ENCODE measurements at places on chromosomes 13 and 19.
A peak's percentile ranks its signal among the peaks of the same experiment; 100 is the strongest.

- DNase-seq = no peak
Observed at GRCh38 chr13:77918391-77919245, at the start of gene EDNRB. TSS of gene EDNRB (minus strand) at chr13:77918831. CDS start at chr13:77918573, 258 bp downstream.

GRCh38 chr13:103810026-103810425 is 743.8 kb upstream of the SLC10A2 start:
- no peak for DNase-seq

GRCh38 chr19:55679343-55680257 is 4.6 kb downstream of the EPN1 start:
- DNase-seq = no peak

- peak; percentile 86 for DNase-seq
Observed at GRCh38 chr19:14366529-14366928, 14.7 kb upstream of the ADGRE5 start.

DNA sequence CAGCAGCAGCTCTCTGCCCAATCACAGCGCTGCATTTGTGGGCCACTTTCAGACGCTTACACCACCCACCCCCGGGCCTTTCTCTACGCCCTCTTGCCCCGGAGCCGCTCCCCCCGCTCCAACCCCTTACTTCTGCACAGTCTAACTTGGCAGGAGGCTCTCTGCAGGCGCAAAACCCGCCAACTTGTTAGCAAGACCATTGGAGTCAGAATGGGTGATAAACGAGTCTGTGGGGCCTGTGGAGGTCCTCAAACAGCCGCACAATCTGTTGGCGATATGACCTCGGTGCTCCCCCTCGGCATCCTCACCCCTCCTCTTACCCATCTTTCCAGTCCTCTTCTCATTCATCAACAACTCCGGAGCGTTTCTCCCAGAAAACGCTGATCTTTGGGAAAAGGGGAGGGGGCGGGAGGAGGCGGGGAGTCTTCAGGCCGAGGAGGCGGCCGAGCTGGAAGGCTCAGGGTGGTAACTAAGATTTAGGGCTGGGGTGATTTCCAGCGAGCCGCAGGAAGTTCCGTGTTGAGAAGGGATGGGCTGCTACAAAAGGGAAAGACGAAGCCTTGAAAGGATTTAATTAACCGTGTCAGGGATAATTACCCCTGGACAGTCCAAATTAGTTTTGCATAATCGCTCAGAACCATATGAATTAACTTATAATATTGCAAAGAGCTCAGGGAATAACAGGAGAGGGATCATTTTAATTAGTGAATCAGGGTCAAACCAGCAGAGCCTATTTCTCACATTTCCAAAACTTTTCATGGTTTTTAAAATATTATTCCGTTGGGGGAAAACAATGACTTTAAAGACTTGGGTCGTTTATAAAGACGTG is 4.1 kb downstream of the SOX21 start:
- no peak for DNase-seq

GRCh38 chr19:17797424-17798201 is 2.7 kb downstream of the B3GNT3 start:
- no peak for DNase-seq

- no peak for DNase-seq
Observed at GRCh38 chr13:54884682-54885081, 1856.1 kb downstream of the OLFM4 start.

DNA sequence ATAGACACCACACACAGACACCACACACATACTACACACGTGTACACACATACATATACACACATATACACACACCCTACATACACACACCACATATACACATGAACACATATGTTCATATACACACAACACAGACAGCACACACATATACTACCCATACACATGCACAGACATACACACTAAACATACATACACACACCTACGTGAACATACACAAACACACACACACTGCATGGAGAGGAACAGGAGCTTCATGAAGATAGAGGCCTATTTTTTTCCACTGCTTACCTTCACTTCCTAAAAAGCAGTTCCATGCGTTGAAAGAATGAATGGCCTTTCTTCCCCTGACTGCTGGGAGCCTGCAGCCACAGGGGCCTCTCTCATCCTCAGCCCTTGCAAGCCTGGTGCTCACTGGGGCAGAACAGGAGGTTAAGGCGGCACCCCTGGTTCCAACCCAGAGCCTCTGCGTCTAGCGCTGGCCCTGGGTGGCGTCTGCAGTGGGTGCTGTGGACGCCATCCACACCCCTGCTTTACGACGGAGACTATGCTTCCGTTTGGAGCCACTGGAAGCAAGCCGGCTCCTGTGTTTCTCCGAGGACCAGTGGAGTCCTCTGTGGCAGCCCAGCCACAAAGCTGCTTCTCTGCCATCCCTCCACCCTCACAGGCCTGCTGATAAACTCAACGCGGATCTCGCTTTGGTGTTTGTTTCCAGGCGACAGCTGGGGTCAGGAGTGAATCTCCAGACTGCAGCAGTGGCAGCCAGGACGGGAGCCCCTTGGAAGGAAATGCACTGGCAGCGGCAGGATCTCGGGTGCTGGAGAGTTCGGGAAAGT is 1.9 kb upstream of the RASA3 start:
- no peak for DNase-seq

DNA sequence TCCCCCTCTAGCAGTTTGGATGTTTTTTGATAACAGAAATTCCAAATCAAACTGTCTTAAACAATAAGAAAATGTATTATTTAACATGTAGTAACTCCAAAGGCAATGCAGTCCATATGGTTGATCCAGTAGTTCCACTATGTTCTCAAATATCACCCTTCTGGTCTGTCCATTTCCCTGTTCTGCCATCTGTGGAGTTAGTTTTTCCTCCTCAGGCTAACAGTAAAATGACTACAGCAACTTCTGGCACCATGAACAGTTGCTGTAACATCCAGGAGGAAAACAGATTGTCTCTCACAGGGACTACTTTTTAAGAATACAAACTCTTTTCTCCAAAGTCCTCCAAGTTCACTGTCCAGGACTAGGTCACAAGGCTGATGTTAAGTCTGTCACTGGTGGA is 455.4 kb downstream of the FGF14 start:
- DNase-seq = no peak

- no peak for DNase-seq
Observed at GRCh38 chr19:54299515-54299914, 13.5 kb downstream of the LILRA5 start.

GRCh38 chr19:3441986-3442329 is 38.4 kb downstream of the SMIM24 start:
- no peak for DNase-seq

DNA sequence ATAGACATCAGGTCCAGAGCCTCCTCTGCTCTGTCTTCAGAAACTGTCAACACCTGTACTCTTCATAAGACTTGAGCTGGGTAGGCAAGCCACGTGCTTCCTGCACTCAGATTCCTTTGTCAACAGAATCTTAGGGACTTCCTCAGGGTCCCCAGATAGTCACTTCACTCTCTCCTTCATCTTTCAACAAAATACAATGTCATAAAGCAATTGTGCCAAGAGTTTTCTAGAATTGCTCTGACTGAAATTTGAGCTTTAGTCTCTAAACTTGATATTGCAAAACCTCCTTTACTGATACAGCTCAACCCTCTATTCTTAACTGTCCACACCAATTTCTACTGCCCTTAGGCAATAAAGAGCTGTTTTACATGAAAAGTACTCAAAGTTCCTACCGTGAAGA is 179.9 kb downstream of the IRS2 start:
- no peak for DNase-seq

DNA sequence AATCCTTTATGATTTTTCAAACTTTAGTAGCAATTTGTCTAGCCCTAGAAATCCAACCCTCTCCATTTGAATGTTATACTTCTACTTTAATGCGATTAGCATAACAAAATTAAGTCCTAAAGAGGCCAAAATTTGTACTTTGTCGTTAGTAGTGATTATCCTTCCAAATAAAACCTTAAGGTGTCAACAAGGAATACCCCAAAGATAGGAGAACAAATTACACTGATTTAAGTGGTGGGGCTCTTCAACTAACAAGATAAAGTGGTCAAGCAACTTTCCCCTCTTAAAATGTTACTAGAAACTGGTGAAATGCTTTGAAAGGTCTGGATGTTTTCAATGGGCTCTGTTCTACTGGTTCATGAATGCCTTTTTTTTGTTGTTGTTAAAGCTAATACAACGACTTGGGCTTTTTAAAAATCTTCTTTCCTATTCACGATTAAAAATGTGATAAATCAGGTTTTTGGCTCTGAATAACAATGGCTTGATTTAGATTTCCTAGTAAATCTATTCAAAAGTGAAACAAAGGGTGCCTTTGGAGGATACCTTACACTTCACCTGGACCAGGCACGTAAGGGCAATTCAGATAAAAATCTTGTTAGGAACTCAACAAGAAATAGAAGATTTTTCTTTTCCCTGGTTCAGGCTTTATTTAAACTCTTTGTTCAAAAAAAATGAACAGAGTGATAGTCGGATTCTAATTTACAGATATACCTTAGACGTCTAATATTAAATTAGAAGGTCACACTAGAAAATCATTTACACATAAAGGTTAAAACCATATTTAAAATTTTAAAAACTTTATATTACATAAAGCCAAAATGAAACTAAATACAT is 3.1 kb downstream of the SOX21 start:
- no peak for DNase-seq

DNA sequence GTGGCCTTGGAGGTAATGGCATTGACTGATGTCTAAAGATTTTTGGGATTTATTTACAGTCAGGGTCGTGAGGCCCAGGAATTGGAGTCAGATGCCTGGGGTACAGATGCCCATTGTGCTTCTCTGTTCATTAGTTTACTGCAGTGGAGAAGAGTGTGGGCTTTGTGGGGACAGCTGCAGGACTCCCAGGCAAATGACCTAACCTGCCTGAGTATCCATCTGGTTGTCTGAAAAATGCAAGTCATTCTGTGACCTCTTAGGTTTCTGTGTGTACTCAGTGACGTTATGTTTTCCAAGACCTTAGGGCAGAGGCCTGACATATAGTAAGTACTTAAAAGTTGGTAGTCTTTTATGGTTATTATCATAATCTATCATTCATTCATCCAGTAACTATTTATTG is 60.5 kb downstream of the SPATA13 start:
- no peak for DNase-seq

- no peak for DNase-seq
Observed at GRCh38 chr13:23859455-23859854, 29.7 kb downstream of the MIPEP start.

DNA sequence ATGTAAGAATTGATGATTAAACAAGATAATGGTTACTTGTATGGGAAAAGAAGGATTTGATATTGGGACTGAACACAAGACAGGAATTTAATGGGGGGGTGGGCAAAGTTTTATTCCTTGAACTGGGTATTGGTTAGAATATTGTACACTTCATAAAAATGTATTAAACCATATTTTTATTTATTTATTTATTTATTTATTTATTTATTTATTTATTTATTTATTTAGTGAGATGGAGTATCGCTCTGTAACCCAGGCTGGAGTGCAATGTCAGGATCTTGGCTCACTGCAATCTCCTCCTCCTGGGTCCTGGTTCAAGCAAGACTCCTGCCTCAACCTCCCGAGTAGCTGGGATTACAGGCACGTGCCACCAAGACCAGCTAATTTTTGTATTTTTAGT is 287.1 kb upstream of the SLITRK5 start:
- DNase-seq = no peak

GRCh38 chr13:27772651-27773425 is 19.4 kb upstream of the GSX1 start:
- DNase-seq = no peak

- DNase-seq = no peak
Observed at GRCh38 chr13:29577136-29578051, 18.1 kb downstream of the SLC7A1 start.

DNA sequence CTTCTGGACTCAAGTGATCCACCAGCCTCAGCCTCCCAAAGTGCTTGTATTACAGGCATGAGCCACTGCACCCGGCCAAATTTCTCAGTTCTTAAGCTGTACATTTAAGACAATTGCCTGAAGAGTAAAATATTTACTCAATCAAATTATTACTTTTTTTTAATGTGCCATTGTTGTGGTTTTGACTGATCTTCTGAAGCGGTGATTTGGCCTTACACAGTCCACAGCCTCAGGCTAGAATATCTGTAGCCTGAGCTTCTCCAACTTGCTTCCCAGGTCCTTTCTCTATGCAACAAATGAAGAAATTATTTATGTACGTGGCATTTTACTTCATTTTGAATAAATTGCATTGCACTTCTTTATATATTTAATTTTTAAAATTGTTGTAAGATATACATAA is 281.3 kb downstream of the KLF5 start:
- no peak for DNase-seq

DNA sequence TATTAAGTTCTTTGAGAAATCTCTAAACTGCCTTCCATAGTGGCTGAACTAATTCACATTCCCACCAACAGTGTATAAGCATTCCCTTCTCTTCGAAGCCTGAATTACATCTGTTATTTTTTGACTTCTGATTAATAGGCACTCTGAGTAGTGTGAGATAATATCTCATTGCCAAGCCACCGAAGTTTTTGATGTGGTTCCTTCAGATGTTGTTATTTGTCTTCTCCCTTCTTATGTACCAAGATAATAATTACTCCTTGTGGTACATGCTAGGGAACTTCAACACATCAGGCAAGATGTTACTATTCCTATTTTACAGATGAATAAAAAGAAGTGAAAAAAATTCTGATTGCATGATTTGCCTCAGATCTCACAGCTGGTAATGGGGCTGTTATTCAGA is 70.9 kb downstream of the KCTD12 start:
- DNase-seq = no peak

GRCh38 chr13:78606471-78607408 is 3.4 kb upstream of the POU4F1 start:
- no peak for DNase-seq

GRCh38 chr19:46388311-46389095 is 24.9 kb downstream of the CCDC8 start:
- no peak for DNase-seq

DNA sequence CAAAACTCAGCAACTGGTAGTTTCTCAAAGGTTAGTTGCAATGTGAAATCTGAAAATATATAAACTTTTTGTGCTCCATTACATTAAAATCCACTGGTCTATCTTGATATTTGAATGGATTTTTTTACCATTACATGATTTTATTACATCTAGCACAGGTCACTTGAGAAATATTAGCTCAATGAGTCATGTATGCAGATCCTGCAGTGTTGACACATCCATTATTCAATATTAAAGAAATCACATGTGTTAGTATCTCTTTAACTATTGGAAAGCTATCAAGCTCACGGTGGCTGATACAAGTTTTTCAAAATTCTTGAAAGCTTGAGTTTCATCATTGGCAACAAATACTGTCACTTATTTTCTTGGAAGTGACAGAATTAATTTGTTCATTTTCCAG is 373.9 kb upstream of the TSHZ3 start:
- DNase-seq = no peak

DNA sequence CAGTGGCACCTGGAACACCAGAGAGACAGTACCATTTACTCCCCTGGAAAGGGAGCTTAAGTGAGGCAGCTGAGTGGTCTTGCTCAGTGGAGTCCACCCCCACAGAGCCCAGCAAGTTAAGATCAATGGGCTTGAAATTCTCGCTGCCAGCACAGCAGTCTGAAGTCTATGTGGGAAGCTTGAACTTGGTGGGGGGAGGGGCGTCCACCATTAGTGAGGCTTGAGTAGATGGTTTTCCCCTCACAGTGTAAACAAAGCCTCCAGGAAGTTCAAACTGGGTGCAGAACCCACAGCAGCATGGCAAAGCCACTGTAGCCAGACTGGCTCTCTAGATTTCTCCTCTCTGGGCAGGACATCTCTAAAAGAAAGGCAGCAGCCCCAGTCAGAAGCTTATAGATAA is 30.3 kb upstream of the CEACAM4 start:
- no peak for DNase-seq
